ENCODE measurements at places on chromosomes 6 and 20. TPM values are rescaled to one million over a fixed set of nuclear protein-coding genes. Genes with fewer than 3 reads are reported as not detected.
A peak's percentile ranks its signal among the peaks of the same experiment; 100 is the strongest.

The CLPSL2 gene
- not detected for polyA plus RNA-seq

The ULBP2 gene
- polyA plus RNA-seq: 15.7 TPM

The SRMS gene
- 0.10 TPM for polyA plus RNA-seq

The TRIM40 gene
- not detected for polyA plus RNA-seq

The BNIP5 gene
- not detected for polyA plus RNA-seq

The COL19A1 gene
- not detected for polyA plus RNA-seq

The BPIFB4 gene
- not detected for polyA plus RNA-seq

The TP53TG5 gene
- not detected for polyA plus RNA-seq

DNA sequence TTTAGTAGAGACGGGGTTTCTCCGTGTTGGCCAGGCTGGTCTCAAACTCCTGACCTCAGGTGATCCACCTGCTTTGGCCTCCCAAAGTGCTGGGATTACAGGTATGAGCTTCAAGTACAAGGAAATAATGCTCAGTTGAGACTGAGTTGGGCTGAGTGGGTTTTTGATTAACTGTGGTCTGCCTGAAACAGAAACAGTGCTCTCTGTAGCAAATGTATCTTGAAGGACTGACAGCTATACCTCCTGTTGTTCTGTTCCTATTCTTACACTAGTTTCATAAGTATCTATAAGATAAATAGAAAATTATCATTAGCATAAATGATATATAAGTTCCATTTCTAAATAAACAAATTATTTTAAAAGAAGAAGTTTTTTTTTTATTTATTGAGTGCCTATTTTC is 142.8 kb upstream of the PTPRK start:
- no peaks in the 10 kb centered on the region for H3K36me3 ChIP-seq
- DNase-seq: no peak
- H3K4me1 ChIP-seq: peaks cover 17% of the 10 kb centered on the region

GRCh38 chr6:137213813-137214212 is 5.4 kb downstream of the IFNGR1 start:
- no peak overlapping the region for H3K27ac ChIP-seq
- peaks cover 18% of the 10 kb centered on the region for H3K36me3 ChIP-seq
- H3K27me3 ChIP-seq: no peaks in the 10 kb centered on the region
- peaks cover 42% of the 10 kb centered on the region for H3K4me1 ChIP-seq
- DNase-seq: no peak
- H3K4me3 ChIP-seq: no peak overlapping the region

DNA sequence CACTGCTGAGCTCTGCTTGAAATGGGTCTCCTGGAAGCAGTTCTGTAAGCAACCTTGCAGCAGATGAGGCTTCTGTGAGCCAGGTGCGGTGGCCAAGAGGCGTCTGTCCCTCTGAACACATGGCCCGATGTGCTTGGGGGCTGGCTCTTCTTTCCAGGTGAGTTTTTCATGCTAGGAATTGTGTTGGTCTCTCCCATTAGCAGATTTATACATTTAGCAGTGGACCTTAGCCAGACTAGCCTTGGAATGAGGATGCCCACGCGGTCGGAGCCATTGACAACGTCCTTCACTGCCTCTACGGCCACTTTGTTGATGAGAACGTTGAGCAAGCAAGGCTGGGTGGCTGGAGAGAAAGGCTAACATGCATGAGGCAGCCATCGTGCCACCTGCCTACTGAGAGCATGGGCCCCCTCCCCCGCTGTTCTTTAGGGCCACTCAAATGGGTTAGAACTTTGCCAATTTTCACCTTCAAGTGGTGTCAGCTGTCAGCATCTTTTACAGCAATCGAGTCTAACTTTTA is 33.5 kb downstream of the ERMARD start:
- peaks cover 7% of the 10 kb centered on the region for H3K36me3 ChIP-seq
- H3K27me3 ChIP-seq: no peaks in the 10 kb centered on the region
- H3K4me1 ChIP-seq: peaks cover 4% of the 10 kb centered on the region
- H3K27ac ChIP-seq: no peak overlapping the region
- H3K4me3 ChIP-seq: no peak overlapping the region
- DNase-seq: no peak

DNA sequence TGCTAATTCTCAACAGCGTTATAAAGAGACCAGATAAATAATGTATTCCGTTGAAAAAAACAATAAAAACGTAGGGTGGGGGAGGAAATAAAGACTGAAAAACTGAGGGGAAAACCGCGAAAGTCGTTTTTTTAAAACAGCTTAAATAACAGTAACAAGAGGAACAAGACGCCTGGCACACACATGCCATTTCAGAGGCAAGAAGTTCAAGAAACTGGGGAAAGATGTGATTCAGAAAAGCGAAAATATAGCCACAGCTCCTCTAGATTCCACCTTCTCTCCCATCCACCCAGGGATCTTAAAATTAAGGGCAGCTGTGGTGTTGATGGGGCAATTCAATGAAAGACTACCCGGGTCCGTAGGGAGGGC is 1.3 kb downstream of the EPB41L2 start:
- H3K4me3 ChIP-seq: peak overlapping the region; percentile 76
- no peak for DNase-seq
- H3K4me1 ChIP-seq: peaks cover 11% of the 10 kb centered on the region
- H3K36me3 ChIP-seq: no peaks in the 10 kb centered on the region
- no peaks in the 10 kb centered on the region for H3K27me3 ChIP-seq
- no peak overlapping the region for H3K27ac ChIP-seq

- no peak overlapping the region for H3K27ac ChIP-seq
- peaks cover 46% of the 10 kb centered on the region for H3K36me3 ChIP-seq
- H3K4me3 ChIP-seq: no peak overlapping the region
- no peak for DNase-seq
- H3K27me3 ChIP-seq: no peaks in the 10 kb centered on the region
Measured at GRCh38 chr20:57375652-57376230, 15.5 kb upstream of the RBM38 start.

DNA sequence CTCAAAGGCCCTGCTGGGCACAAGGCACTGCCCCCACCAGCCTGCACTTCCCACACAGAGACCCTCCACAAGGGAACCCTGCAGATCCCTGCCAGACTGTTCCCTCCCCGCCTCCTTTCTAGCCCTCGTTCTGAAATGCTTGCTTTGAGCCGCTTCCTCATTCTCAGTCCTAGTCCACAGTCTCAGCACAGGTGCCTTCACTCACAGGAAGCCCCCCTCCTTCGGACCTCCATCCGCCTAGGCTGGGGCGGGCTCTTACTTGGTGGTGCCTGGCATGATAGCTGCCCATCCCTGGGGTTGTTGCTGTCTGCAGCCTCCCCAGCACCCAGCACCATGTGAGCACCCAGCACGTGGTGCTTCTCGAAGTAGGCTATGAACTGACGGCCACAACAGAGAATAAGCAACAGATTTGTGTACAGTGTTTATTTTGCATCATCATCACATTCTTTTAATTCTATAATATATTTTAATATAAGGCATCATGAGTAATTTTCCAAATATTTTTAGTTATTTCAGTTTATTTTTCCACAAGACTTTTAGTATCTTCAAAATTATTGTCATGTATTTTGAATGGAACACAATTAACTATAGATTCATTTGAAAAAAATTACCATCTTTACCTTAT is 12.3 kb downstream of the CST5 start:
- H3K27ac ChIP-seq: no peak overlapping the region
- DNase-seq: no peak
- H3K36me3 ChIP-seq: no peaks in the 10 kb centered on the region
- no peaks in the 10 kb centered on the region for H3K4me1 ChIP-seq

GRCh38 chr20:49570828-49571552 is 3.1 kb upstream of the PTGIS start:
- DNase-seq: no peak
- H3K36me3 ChIP-seq: no peaks in the 10 kb centered on the region
- H3K27ac ChIP-seq: no peak overlapping the region
- peaks cover 57% of the 10 kb centered on the region for H3K27me3 ChIP-seq
- no peaks in the 10 kb centered on the region for H3K4me1 ChIP-seq

DNA sequence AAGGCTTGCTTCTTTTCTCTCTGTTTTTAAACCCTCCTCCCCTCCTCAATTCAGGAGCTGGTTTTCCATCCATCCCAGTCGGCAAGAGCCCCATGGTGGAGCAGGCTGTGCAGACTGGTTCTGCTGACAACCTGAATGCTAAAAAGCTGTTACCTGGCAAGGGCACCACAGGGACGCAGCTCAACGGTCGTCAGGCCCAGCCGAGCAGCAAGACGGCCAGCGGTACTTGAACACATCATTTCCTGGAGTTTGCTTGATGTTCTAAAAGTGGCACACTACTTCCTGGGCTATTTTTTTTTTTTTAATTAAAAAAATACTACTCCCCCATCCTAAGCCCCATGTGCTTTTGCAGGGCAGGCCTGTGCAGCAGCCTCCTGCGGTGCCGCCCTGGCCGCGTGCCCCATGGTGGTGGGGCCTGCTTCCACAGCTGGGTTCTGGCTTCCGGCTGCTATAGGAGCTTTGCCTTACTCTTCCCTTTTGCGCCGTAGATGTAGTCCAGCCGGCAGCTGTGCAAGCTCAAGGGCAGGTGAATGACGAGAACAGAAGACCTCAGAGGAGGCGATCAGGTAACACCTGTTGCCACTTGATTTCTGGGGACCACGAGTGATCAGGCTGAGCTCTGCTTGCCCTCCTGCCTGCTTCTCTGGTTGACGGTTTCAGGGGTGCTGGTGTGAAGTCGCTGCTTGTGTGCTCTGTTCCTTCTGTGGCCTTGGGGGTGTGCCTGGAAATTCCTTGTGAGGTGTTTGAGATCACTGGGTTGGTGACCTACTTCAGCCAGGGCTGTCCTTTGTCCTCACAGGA is 7.7 kb downstream of the LSM14B start:
- H3K27ac ChIP-seq: no peak overlapping the region
- DNase-seq: no peak
- H3K36me3 ChIP-seq: peaks cover 48% of the 10 kb centered on the region
- no peaks in the 10 kb centered on the region for H3K27me3 ChIP-seq

- DNase-seq: no peak
- no peaks in the 10 kb centered on the region for H3K36me3 ChIP-seq
- no peak overlapping the region for H3K27ac ChIP-seq
- no peaks in the 10 kb centered on the region for H3K27me3 ChIP-seq
- H3K4me3 ChIP-seq: no peak overlapping the region
Measured at GRCh38 chr6:13091192-13091591, 237.1 kb downstream of the TBC1D7 start.

DNA sequence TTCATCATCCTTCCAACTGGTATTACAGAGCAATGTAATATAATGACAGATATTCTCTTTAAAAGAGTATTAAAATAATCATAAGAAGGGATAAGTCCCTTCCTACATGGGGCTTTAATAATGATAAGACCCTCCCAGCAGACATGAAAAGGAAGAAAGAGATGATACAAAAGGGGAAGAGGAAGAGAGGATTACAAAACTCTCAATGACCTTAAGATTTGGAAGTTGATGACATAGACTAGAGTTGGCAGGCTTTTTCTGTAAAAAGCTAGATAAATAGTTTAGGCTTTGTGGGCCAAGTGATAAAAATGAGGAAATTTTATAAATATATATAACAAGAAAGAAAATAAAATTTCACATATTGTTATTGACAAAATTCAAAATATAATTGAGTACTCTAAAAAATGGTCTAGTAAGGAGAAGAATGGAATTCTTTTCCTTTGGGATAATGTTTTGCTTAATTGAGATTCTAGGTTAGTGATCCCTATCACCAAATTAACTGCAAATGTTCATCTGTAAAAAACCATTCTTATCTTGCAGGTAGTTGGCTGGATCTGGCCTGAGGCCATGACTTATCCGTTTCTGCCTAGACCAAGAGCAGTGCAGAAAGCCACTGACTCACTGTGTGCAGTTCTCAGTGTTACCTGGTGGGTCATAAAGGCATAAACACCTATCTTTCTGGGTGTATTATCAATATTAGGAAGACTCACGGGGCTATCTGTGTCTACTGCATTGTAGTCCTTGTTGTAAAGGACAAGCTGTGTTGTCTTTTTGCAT is 11.0 kb downstream of the RIPOR2 start:
- no peaks in the 10 kb centered on the region for H3K27me3 ChIP-seq
- H3K36me3 ChIP-seq: no peaks in the 10 kb centered on the region
- H3K4me3 ChIP-seq: no peak overlapping the region
- H3K27ac ChIP-seq: no peak overlapping the region
- no peaks in the 10 kb centered on the region for H3K4me1 ChIP-seq

GRCh38 chr6:24667378-24667803 is 514 bp downstream of the ACOT13 start:
- no peaks in the 10 kb centered on the region for H3K27me3 ChIP-seq
- peaks cover 7% of the 10 kb centered on the region for H3K36me3 ChIP-seq
- H3K4me3 ChIP-seq: peak overlapping the region; percentile 99
- no peak for DNase-seq
- peaks cover 16% of the 10 kb centered on the region for H3K4me1 ChIP-seq

- no peaks in the 10 kb centered on the region for H3K36me3 ChIP-seq
- no peaks in the 10 kb centered on the region for H3K27me3 ChIP-seq
- no peak overlapping the region for H3K4me3 ChIP-seq
- no peak for DNase-seq
- H3K4me1 ChIP-seq: peaks cover 18% of the 10 kb centered on the region
Measured at GRCh38 chr6:6728169-6728941, 139.8 kb downstream of the LY86 start.

DNA sequence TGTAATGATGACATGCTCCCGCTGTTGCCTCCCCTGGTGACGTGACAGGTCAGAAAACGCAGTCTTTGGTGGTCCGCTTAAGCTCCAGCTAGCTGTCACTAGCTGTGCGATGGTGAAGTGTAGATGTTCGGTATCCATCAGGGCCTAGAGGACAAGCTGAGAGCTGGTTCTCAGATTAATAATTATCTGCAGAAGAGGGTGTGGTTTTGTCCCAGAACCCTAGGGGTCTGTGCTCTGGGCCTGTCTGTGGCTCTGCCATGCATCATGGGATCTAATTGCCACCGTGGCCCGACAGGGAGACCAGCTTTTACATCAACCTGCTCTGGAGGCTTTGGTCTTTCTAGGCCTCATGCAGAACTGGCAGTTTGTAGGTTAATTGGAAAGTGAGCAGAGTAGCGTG is 34.1 kb downstream of the ERMARD start:
- no peak overlapping the region for H3K4me3 ChIP-seq
- DNase-seq: no peak
- H3K36me3 ChIP-seq: peaks cover 6% of the 10 kb centered on the region

DNA sequence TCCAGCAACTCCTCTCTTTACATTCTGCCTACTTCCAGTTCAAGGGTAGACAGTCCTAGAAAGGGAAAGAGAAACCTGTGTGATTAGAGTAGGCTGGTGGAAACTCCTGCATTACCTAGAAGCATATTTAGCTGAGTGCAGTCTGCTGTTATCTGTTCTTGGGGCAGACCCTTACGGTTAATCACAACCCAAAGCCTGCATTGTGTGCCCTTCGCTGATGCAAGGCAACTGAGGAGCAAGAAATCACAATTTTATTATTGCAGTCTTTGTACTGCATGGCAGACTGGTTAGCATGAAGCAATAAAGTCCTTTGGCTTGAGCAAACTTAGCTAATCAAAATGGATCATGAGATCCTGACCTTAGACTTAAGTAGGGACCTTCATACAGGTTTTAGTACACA is 1.5 kb upstream of the GOPC start:
- H3K27me3 ChIP-seq: no peaks in the 10 kb centered on the region
- H3K4me3 ChIP-seq: no peak overlapping the region
- peaks cover 14% of the 10 kb centered on the region for H3K4me1 ChIP-seq
- H3K36me3 ChIP-seq: no peaks in the 10 kb centered on the region
- H3K27ac ChIP-seq: no peak overlapping the region
- no peak for DNase-seq

GRCh38 chr20:61808447-61808846 is 257.2 kb downstream of the TAF4 start:
- no peaks in the 10 kb centered on the region for H3K36me3 ChIP-seq
- DNase-seq: no peak
- H3K4me1 ChIP-seq: peaks cover 20% of the 10 kb centered on the region
- H3K27me3 ChIP-seq: peaks cover 58% of the 10 kb centered on the region
- H3K4me3 ChIP-seq: no peak overlapping the region
